Activated CD8-positive, alpha-beta memory T cell treated with anti-CD3 and anti-CD28 coated beads for 4 hours (primary cell): ENCODE measurements at places on chromosomes 16 and 17.

- no peak for DNase-seq
Measured at GRCh38 chr17:18235743-18236256, 10.4 kb downstream of the LLGL1 start.

DNA sequence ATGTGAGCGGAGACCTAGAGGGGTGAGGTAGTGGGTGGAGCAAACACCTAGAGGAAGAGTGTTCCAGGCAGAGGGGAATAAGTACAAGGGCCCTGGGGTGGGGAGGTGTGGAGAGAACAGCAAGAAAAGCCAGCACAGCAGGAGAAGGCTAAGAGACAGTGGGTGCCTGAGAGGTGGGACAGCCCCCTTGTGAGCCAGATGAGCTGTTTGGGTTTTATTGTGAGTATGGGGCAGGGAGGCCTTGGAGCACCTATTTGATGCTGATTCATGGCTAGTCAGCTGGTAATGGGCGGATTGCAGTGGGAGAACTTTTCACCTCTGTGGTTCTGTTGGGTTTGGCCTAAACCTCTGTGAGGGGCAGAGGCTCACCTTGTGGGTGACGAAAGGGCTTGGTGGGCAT lies 68.4 kb downstream of the ABCC1 start:
- no peak for DNase-seq

DNA sequence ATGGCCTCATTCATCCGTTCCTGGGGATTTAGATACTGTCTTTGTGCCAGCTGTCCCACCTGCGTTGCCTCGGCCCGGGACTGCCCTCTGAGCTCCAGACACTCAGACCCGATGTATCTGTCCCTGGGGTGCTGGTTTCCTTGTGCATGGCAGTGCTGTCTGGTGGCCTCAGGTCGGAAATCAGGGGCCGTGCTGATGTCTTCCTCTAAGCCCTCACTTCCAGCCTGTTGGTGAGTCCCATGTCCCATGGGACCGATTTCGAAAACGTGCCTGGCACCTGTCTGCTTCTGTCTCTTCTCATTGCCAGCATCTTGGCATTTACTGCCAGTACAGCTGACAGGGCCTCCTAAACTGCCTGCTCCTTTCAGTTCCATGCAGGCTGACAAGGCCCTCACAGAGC lies 22.1 kb downstream of the NT5M start:
- DNase-seq: no peak

GRCh38 chr17:82237746-82238471 lies 9.1 kb downstream of the SLC16A3 start:
- DNase-seq: no peak

DNA sequence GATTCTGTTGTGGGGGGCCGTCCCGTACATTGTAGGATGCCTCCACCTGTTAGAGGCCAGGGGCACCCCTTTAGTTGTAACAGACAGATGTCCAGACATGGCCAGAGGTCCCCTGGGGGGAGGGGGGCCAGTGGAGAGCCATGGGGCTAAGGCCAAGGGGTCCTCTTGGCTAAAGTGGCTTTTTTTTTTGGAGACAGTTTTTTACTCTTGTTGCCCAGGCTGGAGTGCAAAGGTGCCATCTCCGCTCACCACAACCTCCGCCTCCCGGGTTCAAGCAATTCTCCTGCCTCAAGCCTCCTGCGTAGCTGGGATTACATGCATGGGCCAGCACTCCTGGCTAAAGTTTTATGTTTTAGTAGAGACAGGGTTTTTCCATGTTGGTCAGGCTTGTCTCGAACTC lies 229.0 kb downstream of the CPPED1 start:
- no peak for DNase-seq

DNA sequence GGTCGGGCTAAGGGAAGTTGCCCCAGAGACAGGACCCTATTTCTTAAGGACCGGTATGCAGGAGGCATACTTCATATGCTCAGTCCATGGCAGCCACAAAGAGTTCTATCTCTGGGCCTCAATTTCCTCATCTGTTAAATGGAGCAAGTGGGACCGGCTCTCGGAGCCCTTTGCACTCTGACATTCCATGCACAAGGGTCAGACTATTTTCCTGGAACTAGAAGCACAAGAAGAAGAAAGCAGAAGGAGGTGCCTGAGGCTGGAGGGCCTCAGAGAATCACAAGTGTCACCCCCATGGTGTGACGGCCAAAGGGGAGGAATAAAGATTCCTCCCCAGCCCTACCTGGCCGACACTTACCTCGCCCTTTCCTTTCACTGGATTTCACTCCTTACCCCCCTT lies 115.8 kb downstream of the GSG1L start:
- DNase-seq: no peak

GRCh38 chr16:72311426-72311825 lies 139.5 kb upstream of the PMFBP1 start:
- no peak for DNase-seq
